ENCODE measurements at places on chromosomes 5 and 9.

DNA sequence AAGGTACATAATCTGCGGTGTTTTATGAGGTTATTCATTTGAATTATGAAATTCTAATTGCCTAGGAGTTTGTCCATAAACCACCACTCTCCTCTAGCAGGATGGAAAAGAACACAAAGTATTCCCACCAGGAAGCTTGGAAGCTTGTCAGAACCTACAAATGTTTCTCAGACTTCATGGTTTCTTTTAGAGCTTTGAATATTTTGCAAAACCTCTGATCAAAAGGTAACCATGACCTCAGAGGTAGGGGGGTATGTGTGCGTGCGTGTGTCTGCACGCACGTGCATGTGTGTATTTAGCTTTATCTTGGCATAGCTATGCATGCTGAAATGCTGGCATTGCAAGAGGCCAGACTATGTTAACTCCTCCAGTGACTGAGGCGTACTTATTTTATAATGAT lies 847.0 kb downstream of the TLE1 start:
- DNase-seq: no peak

DNA sequence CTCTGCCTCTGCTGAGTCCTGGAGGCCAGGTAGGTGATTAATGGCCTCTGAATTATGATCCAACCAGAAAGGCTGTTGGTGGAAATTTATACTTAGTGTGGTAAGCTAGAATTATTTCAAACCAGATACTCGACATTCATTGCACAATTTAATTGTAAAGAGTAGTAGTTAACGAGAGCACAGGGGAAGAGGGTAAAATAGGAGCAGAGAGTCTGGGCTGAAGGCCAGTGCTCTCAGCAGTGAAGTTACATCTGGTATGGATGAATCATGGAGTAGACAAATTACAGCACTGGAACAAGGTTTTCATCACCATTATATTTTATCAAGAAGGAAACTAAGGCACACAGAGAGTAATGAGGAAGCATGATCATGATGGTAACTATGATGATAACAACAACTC lies 92.5 kb downstream of the TLR4 start:
- DNase-seq: no peak

DNA sequence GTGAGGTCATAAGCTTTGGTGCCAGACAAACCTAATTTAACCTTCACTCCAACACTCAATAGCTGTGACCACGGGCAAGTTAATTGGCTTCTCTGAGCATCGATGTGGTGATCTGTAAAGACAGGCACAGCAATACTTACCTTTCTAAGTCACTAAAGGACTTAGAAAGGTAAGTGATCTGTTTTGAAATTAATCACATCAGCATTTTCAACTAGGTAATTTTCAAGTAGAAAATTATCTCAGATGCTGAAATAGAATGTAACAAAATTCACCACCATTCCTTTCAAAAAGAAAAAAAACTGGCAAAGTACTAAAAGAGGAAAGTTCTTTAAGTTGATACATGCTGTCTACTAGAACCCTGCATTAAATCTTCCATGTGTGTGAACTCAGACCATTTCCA lies 354.5 kb downstream of the ICE1 start:
- DNase-seq: no peak

DNA sequence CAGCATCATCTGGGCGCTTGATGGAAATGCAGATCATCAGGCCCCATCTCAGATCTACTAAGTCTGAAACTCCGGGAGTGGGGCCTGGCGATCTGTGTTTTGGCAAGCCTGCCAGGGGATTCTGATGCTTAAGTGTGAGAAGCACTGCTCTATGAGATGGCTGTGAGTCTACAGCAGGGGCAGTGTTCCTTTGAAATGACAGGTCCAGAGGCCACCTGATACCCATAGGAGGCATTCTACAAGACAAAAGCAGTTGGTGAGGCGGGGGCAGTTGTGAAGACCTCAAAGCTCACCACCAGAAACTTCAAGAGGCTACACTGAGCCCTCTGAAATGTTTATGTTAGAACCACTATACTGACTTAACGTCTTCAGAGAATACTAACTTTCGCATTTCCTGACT lies 86.9 kb upstream of the SPATA31D4 start:
- no peak for DNase-seq

GRCh38 chr5:130981663-130982062 lies 183.4 kb downstream of the HINT1 start:
- no peak for DNase-seq

- DNase-seq: peak; percentile 73
These were observed 795 bp upstream of the PJA2 start for GRCh38 chr5:109410389-109411148.

DNA sequence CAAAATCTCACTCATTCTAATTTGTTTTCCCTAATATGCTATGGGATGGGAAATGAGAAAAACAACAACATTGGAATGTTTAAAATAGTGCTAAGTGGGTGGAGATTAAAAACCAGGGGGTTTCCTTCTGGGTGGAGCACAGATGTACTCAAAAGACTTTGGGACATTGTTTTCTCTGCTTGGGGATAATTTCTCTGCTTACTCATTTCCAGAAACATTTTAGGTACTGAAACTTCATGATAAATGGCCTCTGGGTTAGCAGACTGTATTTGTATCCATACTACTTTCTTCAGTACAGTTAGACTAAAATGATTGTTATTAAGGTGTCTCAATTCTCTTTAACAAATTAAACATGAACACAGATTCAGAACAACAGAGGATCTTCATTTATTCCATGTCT lies 17.4 kb downstream of the ELOVL7 start:
- DNase-seq: no peak

DNA sequence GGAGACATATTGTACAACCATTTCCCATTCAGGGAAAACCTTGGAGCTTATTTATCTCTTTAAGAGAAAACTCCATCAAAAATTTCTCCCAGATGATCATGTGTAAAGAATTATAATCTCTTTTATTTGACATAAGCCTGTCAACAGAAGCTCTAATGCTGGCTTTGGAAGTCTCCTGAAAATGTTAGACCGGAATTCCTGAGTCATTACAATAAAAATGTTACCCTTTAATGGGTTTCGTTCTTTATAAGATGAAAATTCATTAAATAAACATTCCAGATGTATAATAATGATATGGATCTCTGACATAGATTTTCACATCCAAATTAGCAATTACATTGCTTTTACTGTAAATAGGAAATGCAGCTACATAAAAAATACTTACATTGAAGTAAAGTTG lies 1036.4 kb downstream of the EFNA5 start:
- no peak for DNase-seq

DNA sequence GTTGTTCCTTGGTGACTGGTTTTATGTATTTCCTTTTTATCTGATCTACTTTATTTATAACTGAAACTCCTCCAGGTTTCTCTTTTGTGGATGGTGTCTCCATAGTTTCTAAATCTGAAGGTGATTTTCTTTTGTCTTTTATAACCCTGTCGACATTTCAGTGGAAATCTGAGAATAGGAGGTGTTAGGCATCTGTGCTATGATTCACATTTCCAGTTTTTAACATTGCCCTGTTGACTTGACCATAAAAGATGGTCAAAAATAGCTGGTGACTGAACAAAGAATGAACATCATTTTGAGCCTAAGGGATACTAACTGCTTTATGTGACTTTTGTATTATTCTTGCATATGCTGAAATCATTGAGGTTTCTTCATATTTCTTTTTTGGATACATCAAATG lies 190.5 kb downstream of the PCSK1 start:
- no peak for DNase-seq

DNA sequence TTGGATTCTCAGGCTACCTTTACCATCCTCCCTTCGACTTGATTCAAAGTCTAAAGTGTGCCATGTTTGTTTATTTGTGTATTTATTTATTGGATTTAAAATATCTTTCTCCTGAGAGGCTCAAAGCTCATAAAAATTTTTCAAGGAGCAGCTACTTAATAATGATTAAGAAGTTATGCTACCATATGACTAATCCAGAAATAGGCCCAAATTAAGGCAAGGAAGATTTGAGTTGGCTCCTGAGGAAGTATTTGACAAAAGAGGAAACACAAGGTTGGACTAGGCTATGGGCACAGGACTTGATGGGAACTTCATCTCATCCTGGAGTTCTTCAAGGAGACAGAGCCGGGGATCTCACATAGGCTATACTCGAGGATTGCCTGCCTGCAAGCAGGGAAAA lies 22.4 kb upstream of the PPP2CA start:
- no peak for DNase-seq

GRCh38 chr5:81856948-81857928 lies 106.3 kb upstream of the SSBP2 start:
- DNase-seq: peak; percentile 4

- DNase-seq: no peak
These were observed 68.1 kb downstream of the GDNF start for GRCh38 chr5:37771731-37772130.

DNA sequence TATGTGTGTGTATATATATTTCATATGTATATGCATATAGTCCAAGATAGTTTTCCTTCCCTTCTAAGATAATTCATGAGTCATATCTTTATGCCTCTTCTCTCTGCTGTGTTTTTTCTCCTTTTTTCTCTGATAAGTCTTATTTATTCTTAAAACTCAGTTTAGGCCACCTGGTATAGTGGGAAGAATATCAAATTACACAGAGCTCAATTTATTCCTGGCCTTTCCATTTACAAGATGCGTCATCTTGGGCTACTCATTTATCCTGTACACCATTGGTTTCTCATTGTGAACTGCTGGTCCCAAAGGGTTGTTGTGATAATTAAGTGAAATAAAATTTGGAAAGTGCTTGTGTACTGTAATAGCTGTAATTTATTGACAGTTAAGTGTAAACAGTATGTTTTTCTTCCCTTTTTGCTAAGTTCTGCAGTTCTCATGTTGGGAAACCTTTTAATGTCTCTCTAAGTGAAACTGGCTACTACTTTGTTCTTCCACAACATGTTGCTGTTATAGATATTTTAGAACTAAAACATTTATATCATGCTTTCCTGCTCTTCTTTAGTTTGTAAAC lies 19.4 kb downstream of the CCDC171 start:
- DNase-seq: peak; percentile 61

DNA sequence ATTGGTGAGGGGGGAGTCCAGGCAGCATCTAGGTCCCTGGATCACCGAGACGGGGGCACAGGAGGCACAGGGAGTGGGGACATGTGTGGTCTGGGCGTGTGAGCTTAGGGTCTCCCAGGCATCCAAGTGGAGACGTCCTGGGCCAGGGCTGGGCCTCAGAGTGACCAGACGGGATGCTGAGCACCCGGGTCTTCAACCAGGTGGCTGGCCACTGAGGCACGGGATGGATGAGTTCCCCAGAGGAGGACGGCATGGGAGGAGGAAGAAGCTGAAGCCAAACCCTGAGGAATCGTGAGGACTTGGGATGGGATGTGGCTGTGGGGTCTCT lies 88.0 kb downstream of the LMX1B start:
- no peak for DNase-seq

GRCh38 chr9:83775932-83776331 lies 41.6 kb downstream of the GKAP1 start:
- DNase-seq: no peak

GRCh38 chr9:83061036-83061435 lies 1.9 kb downstream of the RASEF start:
- DNase-seq: no peak

- no peak for DNase-seq
These were observed 214.3 kb downstream of the MAPKAP1 start for GRCh38 chr9:125492719-125493118.

DNA sequence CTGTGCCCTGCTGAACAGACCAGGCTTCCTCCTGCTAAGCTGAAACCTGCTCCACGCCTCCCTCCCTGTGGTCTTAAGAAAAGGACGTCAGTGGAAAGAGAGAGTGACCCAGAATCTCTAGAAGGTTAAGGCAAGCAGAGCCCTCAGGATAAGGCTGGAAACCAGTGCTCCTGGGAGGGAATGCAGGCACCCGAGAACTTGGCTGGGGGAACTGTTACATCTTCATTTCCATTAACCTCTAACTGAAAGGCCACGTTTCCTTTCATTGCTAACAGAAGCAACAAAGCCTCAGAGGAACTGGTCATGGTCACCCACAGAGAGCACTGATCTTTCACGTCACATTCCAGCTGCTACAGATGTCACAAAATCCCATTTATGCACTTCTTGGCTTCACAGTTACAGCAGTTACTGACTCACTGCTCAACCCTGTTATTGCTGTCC lies 26.1 kb upstream of the AKNA start:
- DNase-seq: no peak

- DNase-seq: no peak
These were observed 86.5 kb downstream of the ANGPTL2 start for GRCh38 chr9:127035948-127036347.

GRCh38 chr5:172133359-172134029 lies 54.5 kb downstream of the STK10 start:
- DNase-seq: no peak

DNA sequence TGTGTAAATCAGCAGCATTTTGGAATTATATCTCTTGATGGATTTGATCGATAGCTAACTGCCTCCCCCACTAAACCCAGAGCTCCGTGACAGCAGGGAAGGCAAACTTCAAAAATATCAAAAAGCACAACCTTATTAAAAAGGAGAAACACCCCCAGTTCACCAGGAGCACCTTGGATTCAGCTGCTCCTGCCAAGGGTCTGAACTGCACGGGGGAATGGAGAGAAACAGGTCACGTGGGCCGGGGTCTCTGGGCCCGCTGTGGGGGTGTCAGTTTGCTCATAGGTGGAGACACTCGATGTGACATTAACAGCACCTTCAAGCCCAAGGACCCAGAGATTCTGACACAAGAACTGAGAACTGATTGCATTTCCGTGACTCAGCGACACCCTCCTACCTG lies 1.1 kb upstream of the SLC34A1 start:
- no peak for DNase-seq

DNA sequence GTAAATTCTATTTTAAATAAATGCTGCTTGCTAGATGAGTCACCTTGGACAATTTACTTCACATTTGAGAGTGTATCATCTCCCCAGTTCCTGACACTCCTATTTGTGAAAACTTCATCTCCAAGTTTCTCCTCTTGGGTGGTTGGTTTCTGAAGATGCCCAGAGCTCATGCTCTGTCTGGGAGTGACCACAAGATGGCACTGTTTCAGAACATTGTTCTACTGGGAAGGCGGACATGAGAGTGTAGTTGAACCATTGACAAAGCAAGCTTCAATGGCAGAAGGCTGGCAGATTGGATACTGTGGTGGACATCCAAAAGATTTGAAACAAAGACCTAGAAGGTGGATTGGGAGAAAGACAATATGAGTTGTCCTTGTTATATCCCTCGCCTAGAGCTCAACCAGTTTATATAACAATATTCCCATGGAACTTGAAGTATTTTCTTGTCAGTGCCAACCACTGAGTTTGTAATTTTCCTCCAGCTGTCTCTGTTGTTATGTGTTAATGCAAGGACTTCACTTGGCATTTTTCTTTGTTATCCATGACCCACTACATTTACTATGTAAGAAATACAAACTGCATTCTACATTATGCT lies 234.3 kb upstream of the ANKH start:
- peak; percentile 6 for DNase-seq

DNA sequence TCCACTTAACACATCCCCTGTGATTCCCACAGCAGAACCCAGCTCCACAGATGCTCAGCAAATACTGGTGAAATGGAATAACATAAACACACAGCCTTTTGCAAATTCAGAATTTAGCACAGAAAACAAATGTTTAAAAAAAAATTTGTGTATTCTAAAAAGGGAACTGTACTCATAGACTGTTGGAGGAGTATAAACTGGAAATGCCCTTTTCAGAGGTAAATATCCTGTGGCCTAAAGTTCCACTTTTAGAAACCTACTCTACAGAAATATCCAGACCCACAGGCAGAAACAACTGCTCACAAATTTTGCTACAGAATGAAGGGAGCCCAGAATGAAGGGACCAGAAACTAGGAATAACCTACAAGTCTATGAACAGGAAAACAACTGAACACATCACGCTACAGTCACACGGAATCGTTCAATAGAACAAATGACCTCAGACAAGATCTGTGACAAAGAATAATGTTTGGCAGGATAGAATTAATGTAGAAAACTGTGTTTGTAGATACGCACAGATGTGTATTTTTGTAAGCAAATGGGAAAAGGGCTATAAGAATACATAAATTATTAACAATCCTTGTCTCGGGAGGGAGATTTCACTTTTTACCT lies 78.5 kb downstream of the SHB start:
- no peak for DNase-seq
